ENCODE measurements at places on chromosomes 6 and 20.

DNA sequence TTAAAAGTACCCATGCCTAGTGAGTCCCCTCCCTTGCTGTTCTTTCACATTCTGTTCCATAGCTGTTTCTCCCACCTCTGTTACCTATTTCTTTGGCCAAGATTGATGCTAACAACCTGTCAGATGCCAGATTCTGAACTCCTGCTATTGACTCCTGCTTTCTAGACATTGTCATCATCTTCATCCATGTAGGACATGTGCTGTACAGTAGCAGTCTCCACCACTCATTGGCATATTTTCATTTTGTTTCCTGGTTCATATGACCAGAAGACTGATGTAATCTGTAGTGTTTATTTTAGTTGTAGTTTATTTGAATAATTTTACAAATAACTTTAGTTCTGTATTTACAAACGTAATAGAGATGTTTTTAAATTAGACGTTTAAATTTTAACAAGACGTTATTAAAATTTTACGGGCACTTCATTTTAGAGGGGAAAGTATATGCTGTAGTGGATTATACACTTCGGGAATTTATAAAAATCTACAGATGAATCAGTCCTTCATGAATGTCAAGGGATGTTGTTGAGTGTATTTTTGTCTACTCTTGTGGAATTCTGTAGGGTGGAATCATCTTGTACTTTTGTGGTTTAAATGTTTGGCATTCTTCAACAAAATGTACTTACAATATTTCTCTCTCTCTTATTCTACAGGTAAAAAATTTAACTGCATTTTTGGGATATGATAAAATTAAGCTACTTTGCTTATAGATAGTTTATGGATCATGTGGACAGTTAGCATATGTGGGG, 34.1 kb downstream of the TRMT11 start:
- no peak for DNase-seq

GRCh38 chr20:61661025-61661424, 404.7 kb downstream of the TAF4 start:
- no peak for DNase-seq

DNA sequence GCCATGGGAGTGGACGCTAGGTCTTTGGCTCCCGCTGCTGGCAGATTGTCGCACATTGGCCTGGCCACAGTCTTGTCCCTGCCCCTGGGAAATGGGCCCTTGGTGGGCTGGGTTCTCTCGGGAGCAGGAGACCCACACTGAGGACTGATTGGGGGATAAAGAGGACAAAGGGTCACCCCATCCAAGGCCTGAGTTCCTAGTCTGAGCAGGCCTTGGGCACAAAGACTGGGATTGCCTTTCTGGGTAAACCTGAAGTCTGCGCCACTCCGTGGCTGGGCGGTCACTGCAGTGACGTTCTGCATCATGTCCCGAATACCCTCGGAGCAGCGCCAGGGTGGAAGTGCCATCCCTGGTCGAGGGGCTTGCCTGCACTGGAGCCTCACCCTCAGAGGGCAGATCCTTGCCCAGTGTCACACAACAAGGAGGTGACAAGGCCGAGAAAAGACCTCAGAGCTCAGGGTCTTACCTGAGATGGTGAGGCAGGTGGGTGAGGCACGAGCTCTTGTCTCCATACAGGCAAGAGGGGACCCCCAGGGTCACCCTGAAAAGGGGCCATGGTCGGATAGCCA, 36.1 kb upstream of the ZBP1 start:
- DNase-seq = no peak

DNA sequence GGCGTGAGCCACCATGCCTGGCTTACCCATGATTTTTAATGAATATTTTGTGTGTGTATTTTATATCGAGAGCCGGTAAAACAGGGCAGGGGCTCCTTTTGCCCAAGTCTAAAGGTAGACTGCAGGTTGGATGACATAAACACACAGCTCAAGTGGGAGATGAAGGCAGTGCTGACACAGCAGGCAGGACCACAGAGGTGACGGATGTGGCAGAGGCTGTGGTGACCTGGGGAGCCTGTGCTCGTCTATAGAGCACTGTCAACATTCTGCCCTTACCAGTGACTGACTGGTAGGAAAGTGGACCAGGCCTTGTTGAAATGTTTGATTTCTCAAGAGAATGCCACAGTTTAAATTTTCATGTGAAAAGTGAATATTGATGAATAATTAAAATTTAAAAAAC, 137.5 kb downstream of the ZFP64 start:
- no peak for DNase-seq

- no peak for DNase-seq
Observed at GRCh38 chr20:53413186-53413631, 180.4 kb downstream of the ZNF217 start.

- DNase-seq = no peak
Observed at GRCh38 chr6:169539176-169539897, 162.5 kb downstream of the WDR27 start.

- no peak for DNase-seq
Observed at GRCh38 chr6:119122336-119122735, 43.9 kb upstream of the FAM184A start.

DNA sequence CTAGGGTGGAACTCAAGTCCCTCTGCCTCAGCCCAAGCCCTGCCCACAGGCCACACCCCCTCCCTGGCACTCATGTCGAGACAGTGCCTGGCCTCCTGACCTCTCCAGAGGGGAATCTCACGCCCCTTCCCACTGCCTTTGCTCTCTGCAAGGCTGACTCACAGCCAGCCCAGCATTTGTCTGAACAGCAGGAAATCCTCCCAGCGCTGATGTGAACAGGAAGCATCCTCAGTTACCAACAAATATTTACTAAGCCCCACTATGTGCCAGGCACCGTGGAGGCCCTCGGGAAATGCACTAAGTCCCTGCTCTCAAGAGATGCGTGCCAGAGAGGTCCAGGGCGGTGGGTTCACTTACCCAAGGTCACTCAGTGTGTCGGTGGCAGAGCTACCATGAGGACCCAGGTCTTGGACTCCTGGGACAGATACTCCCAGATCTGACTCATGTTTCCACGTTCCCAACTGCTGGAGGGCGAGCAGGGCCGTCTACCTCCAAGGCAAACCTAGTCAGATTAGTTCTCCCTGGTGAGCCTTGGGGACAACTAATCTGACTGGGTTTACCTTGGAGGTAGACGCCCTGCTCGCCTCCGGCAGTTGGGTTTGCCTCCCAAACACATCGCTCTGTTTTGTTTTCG, 7.8 kb downstream of the ADA start:
- DNase-seq = peak; percentile 81

GRCh38 chr20:64131406-64131805, 24.0 kb upstream of the NPBWR2 start:
- no peak for DNase-seq

Data from ACHN (cell line).